Activated gamma-delta T cell (primary cell): ENCODE measurements at places on chromosomes 1 and 21.

- DNase-seq: no peak
Measured at GRCh38 chr1:2127187-2128145, 67.1 kb downstream of the FAAP20 start.

DNA sequence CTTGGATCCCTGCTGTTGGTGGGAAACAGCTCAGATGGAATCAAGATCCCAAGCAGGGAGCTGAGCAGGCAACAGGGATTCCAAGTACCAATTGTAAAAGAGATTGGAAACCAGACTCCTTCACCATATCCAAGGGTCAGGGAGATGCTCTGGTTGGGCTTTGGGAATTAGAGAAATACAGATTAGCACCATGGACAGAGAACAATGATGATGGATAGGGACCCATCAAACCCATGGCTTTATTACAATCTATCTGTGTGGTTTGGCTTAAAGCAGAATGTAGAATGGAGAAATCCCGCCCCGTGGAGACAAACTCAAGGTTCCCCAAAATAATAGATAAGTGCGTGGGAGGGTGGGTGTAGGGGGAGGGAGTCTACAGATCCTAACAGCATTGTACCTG, 120.7 kb upstream of the CSF3R start:
- DNase-seq: no peak

DNA sequence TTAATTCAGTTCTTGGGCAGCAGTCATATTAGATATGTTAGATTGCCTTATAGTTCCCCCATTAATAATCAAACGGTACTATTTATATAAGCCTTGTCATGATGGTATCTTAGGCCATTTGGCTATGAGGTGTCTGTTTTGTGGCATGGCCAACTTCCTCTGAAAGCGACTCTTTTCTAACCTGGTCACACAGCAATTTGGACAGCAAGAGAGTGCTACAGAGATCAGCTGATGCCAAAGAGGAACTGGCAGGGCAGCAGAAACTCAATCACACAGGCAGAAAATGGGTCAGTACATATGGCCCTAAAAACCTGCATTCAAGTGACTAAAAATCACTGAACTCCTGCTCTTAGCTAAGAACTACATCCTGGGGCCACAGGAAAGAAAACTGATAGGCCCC, 13.4 kb upstream of the MUTYH start:
- no peak for DNase-seq

DNA sequence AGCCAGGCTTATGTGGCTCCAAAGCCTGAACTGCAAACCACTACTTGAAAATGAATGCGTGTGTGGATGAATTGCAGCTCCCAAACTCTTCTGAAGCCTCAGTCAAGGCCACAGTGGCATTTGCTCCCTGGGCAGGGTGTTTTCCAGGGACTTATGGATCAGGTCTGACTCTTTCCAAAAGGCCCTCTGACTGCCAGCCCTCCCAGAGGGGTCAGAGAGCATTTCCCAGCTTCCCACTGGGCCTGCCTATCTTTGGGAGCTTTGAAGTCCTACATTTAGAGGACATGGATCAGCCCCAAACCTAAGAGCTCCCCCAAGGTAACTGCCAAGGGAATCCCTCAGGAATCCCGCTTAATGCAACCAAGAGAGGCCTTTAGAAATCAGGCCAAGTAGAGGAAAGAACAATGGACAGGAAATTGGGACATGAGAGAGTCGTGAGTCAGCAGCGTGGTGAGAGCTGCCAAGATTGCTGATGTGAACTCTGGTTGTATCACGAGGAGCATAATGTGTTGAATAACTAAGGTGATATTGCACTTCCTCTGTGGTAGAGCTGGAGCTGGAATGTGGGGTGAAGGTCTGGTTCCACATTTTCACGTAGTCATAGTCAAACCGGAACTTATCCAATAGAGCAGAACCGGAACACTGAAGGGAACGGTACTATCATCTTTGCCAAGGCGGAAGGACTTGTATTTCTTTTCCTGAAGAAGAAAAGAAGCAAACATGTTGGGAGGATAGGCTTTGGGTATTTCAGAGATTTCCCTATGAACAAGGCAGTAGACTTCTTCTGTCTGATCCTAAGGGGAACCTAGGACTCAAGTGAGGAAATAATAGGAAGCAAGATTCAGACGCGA, 99.4 kb upstream of the JUN start:
- DNase-seq: no peak

DNA sequence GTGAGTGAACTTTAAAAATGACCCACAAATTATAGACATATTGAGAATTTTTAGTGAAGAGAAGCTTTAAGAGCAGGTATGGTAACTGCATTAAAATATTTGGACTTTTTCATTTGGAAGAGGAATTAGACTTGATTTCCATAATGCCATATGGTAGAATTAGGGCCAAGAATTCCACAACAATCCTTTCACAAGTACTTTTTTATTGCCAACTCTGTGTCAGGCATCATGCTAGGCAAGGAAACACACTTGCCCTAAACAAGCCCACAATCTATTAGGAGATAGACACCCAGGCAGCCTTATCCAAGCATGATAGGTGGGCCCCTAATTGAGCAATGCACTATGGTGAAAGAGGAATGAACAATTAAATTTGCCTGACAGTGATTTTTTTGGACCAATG, 353.0 kb downstream of the TGFB2 start:
- no peak for DNase-seq

GRCh38 chr1:8121261-8122159, 95.4 kb upstream of the ERRFI1 start:
- DNase-seq: no peak

GRCh38 chr1:186082235-186082937, 292.7 kb downstream of the TPR start:
- no peak for DNase-seq

GRCh38 chr1:2135441-2135841, 59.1 kb downstream of the FAAP20 start:
- DNase-seq: no peak

DNA sequence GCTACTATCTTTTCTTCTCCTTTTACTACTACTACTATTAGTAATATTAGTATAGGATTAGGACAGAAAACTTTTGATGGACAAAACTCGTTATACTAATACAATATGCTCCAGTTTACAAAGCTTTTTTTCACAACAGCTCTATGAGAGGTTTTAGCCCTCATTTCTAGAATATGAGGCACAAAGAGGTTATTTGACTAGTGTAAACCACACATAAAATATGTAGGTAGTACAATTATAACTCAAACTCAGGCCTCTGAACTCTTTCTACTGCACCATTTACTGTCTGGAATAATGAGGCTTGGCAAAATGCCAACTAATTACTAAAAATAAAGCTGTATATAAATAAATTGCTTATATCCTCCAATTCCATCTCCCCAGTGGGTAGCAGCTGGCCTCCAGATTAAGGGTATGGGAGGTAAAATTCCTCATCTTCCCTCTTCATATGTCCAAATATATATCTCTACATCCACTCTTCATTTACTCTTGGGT, 99.9 kb downstream of the LYST start:
- no peak for DNase-seq

DNA sequence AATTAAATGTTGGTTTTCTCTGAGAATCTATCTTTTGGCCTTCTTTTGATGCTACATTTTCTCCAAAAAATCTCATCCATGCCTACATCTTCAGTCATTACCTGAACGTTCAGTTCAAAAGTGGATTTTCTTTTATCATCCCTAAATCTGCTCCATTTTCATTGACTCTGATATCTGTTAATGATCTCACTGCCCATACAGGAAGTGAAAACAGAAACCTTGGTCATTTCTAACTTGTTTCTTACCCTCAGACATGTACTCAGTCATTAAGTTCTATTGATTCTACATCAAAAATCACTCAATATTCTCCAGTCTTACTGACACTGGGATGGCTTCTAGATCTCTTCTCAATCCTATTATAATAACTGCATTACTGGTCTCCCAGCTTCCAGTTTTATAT, 22.7 kb downstream of the PRKACB start:
- DNase-seq: no peak

DNA sequence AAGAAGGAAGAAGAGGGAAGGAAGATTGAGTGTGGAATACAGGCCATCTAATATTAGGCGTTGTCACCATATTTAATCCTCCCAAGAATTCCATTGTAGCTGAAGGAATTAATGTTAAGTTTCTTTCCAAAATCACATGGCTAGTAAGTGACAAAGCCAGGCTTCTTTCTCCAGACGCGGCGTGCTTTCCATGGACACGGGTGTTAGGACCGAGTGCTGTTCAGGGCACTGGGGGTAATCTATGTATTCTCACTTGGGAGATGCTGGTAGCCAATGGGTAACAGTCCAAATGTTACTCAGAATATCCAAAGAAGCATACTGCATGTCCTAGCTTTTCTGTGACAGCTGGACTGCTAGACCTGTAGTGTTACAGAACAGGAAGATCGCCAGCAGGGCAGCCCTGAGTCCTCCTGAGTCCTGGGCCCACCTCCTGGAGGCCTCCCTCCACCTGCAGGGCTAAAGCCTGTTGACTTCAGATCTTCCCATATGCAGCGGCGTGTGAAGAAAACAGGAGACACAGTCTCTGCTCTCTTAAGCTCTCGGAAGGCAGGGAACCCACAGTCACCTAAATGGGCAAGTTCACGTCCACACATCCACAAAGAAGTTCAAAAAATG, 5.3 kb downstream of the IGSF9 start:
- DNase-seq: no peak

DNA sequence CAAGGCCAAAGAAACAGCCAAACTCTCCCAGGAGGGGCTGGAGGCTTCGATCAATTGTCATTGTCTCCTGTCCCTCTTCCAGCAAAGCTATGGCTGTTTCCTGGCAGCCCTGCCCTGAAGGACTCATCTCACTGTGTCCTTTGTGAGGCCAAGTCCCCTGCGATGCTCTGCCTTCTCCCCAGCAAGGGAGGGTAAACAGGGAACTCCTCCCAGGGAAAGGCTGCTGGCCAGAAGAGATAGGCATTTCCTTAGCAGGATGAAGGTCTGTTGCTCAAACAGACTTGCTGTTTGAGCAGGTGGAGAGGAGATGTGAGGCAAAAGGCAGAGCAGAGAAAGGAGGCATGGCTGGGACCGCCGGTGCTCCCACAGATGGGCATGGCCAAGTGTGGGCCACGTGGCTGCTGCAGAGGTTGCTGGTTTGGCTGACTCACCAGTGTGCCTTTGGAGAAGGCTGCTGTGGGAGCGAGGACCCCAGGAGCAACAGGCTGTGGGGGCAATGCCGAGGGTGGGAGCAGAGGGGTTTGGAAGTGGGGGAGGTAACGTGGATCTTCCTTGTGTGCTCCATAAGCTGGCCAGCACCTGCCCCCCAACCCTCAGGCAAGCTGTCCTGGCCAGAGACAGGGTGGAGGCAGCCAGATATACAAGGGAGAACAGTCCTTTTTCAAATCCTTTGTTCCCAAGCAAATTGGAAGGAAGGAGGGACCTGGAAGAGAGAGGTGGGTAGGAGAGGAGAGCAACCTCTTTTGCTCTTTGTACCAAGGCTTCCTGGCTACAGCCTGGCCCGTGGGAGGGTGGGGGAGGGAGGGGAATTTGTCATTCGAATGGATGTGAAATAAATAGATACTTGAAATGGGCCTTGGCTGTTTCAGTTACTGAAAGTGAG, 449.8 kb downstream of the SIPA1L2 start:
- DNase-seq: no peak

DNA sequence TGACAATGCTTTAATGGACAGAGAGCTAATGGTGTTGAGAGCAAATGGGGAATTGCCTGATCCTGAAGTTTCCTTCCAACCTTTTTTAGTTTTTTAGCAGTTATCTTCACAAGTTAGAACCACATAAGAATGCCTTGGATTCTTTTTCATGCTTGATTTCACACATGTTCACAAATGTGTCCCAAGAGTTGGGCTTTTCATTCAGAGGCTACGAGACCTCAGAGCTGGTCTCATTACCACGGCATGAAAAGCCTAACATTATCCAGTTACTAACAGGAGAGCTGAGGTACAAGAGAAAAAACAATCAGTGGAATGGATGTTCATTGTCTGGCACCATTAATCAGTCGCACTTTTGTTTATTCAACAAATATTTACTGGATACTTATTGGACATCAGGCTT, 340.6 kb downstream of the ZNF326 start:
- no peak for DNase-seq

DNA sequence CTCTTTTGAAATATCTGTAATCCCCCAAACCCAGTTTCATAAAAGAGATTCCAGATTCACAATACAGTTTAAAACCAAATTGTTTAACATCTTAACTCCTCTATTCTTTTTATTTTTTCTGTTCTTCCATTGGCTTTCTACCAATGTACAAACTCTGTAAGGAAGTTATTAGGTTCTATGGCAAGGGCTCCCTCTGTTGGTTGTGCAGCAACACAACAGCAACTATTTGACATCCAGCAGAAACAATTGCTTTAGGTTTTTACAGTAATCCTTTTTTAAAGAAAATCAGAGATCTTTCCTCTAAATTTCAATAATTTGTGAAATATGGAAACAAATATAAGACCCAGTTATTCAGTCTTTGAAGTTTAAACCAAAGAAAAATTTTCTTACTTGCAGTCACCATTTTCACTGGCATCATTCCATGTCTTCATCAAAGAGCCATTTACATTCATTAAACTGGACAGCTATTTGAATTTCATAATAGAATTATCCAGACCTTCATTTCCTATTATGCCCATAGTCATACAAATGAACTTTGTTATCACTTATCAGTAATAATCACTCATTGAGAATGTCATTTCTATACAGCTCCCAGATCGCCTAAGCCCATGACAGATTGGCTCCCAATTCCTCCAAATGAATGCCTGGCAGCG, 46.5 kb upstream of the RNF11 start:
- DNase-seq: no peak

DNA sequence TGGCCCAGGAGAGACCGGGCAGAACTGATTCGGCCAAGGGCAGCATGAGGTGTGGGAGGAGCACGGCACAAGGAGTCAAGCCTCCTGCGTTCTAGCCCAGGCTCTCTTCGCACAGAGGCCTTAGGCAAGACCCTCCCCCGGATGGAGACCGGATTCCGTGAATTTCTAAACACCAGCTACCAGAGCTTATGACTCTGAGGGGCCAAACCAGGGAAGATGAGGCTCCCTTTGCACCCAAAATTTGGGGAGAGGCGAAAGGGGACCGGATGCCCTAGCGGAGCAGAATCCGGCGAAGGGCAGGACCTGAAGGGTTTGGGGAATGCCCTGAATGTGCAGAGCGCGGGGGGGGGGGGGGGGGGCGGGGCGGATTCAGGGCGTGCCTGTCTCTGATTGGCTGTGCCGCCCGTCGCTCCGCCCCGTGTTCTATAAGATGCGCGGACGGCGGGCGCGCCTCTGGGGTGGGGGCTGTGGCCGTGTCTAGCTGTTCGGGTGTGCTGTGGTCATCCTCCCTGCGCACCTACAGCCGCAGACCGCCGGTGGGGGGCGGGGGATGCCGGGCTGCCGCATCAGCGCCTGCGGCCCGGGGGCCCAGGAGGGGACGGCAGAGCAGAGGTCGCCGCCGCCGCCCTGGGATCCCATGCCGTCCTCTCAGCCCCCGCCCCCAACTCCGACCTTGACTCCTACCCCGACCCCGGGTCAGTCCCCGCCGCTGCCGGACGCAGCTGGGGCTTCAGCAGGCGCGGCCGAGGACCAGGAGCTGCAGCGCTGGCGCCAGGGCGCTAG, at the start of gene TRNP1:
Gene TRNP1, plus strand, starts transcription at position 456 of the 783 bp plus-strand sequence. Its CDS starts 95 bp downstream, at position 551.
- peak; percentile 53 for DNase-seq

DNA sequence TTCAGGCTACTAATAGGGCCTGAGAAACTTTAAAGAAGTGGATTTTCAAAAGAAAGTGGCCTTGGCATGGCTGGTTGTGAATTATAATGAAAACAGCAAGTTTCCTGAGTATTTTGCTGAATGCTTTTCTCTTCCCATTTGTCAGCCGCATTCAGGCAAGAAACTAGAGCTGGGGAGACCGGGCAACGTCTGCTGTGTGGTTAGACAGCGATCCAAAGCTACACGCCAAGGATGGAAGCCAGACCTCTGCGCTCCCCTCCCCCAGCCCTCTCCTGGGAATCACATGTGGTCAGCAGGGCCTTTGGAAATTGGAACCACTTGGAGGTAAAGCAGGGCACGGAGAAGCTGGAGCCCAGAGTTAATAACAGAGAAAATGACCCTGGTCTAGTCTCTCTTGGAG, 114.1 kb upstream of the CD34 start:
- no peak for DNase-seq
